Pancreas (tissue), 10 donors: ENCODE measurements at places on chromosomes 5 and 9.

GRCh38 chr5:74326571-74327338, 313.8 kb downstream of the ENC1 start:
- no peak for DNase-seq

GRCh38 chr5:36786448-36787012, 90.0 kb upstream of the NIPBL start:
- DNase-seq, result no peak

- no peak for DNase-seq
Observed at GRCh38 chr5:148957591-148958202, 105.2 kb downstream of the SH3TC2 start.

GRCh38 chr9:136657974-136658848, 4.5 kb upstream of the EGFL7 start:
- peak; percentile 55 for DNase-seq

DNA sequence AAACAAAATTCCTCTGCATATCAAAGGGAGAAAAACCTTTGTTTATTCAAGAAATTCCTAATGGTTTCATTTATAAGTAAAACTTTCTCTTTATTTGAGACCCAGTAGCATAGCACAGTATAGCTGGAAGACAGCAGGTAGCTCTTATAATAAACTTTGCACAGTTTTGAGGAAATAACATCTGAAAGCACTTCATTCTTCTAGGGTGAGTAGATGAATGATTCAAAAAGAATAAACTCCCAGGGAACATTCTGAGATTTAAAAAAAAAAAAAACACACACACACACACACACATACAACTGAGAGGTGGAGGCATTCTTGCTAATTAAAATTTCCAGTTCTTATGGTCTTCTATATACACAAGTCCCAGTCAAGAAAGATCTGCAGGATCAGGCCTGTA, 197.3 kb downstream of the BNC2 start:
- DNase-seq, result no peak

DNA sequence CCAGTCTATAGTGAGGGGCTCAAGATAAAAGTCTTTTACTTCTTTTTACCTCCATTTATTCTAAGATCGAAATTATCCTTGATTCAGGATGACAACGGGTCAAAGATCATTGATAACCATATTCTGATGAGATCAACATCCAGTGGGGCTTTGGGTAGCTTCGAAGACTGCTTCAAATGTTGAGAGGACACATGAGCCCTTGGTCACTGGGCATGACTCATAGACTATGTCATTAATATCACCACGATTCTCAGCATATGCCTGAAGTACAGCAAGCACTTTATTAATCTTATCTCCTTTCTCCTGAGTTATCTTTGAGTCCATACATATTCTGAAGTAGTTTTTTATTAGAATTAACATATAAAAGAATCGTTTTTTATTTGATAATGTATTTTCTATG, 117.1 kb upstream of the DAB2 start:
- DNase-seq, result no peak

GRCh38 chr5:123907349-123907748, 395.4 kb downstream of the CSNK1G3 start:
- DNase-seq, result no peak

GRCh38 chr5:126846744-126847455, 70.0 kb downstream of the LMNB1 start:
- DNase-seq, result no peak

DNA sequence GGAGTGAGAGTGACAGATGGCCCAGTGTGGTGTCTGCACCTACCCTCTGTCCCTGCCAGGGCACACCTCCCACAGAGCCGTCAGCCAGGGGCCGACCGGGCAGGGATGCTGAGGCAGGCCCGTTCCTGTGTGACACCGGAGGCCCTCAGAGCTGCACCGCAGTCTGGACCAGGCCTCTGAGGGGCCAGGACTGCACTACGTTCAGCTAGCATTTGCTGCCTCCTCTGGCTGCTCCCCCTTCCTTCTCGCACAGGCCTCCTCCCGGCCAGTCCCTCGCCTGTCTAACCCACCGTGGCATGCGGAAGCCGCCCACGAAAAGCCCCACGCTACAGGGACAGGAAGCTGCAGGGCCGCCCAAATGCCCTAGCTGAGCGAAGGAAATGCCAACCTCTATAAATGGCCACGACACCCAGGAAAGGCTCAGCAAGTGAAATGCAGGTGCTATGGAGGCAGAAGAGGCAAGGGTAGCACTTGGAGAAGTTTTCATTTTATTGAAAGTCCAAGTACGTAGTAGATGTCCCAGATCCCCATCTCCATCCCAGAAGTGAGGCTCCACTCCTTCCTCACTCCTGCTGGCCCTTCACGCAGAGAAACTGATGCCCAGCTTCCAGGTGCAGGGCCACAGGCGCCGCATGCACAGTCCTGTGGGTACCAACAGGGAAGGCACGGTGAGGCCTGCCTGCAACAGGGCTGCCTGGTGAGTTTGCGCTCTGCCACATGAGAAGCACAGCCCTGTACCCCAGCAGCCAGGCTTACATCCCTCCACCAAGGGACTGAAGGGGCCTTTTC, 38.7 kb downstream of the MAPK9 start:
- DNase-seq, result no peak

GRCh38 chr5:146111409-146111808, 6.0 kb upstream of the PLAC8L1 start:
- peak; percentile 16 for DNase-seq

DNA sequence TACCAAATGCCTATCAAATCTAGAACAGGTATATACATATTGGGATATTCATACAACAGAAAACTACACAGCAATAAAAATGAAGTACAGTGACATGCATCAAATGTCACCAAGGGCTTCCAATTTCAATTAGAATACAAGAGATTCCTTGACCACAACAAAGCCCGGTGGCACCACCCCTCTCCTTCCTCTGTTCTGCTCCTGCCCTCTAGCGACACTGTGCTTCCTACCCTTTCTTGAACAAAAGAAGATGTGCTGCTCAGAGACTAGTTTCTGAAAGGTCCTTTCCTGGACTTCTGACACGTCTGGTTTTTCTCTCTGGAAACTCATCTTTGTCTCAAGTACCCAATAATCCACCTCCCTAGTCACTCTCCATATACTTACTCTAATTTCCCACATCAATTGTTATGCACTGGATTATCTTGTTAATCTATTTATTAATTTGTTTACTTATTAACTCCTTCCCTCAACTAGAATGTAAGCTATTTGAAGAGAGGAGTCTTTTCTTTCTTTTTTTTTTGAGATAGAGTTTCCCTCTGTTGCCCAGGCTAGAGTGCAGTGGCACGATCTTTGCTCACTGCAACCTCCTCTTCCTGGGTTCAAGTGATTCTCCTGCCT, 70.4 kb upstream of the CTSV start:
- peak; percentile 35 for DNase-seq

DNA sequence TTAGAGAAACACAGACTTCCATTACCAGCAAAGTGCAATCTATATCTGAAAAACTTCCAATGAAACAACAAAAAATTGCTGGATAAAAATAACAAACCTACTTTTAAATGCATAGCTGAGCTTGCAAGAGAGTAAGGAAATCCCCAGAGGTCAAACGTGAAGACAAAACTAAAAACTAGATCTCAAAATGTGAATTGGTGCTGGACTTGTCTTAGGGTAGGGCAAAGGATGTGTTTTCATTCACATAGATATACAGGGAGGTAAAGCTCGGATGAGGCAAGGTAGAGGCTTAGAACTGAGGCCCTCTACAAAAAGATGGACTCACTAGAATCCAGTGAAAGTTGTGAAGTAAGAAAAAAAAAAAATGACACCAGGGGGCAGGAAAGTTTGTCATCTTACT, 13.6 kb upstream of the RASA1 start:
- DNase-seq, result no peak

DNA sequence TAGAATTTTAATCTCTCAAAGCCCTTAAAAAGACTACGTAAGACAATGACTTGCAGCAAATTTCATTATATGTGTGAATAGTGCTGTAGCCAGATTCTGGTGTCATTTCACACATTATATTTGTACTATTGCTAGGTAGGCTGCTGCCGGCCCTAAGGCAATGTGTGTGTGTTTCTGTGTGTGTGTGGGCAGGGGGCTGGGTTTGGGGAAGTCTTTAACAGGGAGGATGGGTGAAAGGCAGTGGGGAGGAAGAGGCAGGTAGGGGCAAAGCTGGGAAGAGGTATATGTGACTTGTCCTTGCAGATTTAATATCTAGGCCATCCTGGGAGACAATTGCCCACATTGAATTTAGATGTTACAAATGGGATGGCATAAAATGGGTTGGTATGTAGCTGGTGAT, 130.8 kb downstream of the MACIR start:
- no peak for DNase-seq

DNA sequence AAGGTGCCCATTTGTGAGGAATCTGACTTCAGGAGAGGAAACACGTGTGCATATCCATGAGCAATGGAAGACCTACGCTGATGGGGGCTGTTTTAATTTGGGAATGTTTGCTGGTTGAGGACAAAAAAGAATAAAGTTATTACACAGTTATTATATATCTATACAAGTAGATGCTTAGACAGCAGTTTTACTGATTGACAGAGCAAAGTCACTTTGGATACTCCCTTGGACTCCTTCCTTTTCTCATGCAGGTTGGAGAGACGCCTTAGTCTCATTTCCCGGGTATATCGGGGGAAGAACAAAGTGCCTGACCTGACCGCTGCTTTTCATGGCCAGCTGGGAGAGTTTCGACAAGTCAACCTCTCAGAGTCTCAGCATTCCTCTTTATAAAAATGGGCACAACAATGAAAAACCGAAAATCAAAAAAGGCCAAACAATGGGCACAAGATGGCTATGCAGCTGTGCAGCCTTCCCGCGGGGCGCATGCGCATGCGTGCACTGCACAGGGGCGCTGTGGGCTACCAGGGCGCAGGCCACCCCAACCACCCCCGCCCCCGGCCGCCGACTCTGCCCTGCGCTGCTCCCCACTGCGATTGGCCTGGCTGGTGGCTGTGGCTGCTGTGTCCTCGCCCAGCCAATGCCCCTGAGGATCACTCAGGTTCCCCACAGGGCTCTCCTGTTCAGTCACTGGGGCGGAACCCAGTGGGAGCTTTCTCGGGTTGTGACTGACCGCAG, 18.1 kb downstream of the NFIL3 start:
- DNase-seq, result no peak

- no peak for DNase-seq
Observed at GRCh38 chr5:142617416-142618129, 68.3 kb downstream of the FGF1 start.

DNA sequence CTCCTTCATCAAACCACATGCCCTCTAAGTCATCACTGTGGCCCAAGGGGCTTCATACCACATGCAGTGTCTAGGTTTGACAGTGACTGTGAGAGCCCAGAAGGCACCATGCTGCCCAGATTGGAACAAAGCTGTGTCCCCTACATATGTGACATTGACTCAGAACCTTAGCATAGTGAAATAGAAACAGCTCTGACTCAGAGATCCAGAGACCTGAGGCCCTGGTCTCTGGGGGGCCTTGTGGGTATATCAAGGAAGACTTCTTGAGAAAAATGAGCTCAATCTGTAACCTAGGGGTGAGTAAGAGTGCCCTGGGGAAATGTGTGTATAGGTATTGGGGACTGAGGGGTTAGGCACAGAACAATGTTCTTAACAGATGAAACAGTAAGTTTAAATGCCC, 7.1 kb upstream of the ENTREP1 start:
- no peak for DNase-seq

DNA sequence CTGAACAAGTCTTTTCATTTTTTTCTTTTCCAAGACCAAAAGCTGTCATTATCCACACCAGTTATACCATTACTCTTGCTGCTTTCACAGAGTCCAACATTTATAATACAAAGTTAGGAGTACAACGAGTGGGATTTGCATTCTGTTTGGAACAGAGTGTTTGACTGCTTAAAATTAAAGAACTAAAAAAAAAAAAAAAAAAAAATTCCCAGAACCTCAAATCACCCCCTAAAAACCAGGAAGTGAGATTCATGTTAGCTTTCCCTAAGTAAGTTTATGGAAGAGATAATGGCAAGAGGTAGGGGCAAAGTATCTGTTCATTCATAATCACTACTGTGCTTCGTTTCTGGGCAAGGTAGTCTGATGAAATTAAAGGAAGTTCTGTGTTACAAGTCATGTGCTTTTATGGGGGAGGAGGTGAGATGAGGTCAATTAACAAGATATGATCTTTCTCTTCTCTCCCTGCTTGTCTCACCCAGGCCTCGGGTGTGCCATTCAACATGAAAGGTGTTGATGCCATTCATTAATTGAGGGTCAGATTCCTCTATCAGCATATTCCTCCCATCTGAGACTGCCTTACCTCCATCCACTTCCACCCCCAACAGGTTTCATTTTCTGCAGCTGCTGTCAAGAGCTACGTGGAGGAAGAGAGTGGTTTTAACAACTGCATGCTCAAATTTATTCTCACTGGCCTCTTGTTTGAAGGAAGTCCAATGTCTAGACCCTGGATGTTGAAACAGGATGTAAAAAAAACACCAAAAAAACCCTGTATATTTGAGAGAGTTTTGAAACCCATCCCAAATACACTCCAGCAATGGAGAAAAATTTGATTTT, 58.1 kb downstream of the MARCHF3 start:
- no peak for DNase-seq

- DNase-seq, result no peak
Observed at GRCh38 chr9:77726289-77726688, 78.2 kb upstream of the GNA14 start.

GRCh38 chr5:36938129-36938528, 61.6 kb downstream of the NIPBL start:
- no peak for DNase-seq

GRCh38 chr5:59126708-59127573, 544.1 kb downstream of the RAB3C start:
- DNase-seq, result no peak

DNA sequence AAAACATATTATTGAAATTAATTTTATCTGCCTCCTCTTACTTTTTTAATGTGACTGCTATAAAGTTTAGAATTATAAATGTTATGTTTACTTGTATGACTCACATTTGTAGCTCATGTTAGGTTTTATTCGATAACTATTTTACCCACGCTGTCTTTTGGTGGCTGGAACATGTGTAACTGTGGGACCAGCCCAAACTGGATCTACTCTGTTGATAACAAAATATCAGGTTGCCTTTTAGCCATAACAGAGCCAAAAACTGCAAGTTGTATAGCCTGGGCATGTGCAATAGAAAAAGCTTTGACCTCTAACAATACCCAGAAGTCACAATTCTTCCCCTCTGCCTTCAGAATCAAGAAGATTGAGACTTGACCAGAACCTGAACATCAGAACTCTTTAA, 356.5 kb downstream of the PRELID2 start:
- no peak for DNase-seq

DNA sequence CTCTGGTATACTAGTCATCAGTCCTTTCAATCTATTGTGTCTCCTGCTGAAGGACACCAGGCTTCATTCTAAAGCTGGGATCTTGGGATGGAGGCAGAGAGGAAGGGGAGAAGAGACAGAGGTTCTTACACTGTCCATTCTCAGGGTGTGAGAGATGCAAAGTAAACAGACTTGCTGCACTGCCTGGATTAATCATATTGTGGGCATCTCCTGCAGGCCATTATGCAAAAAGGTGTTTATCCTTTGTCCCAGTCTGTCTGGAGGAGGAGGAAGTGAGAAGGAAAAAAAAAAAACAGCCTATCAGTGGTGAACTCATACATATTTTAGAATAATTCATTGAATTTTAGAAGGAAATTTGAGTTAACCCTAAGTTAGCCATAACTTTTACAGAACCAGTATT, 92.9 kb upstream of the TNPO1 start:
- no peak for DNase-seq

GRCh38 chr5:56321236-56321881, 88.2 kb upstream of the ANKRD55 start:
- DNase-seq, result no peak
